ENCODE measurements at places on chromosomes 6 and 20.
A peak's percentile ranks its signal among the peaks of the same experiment; 100 is the strongest.

- no peak for DNase-seq
Measured at GRCh38 chr6:87146363-87146762, 9.0 kb upstream of the ZNF292 start.

- no peak for DNase-seq
Measured at GRCh38 chr20:722822-723644, 45.3 kb downstream of the SLC52A3 start.

GRCh38 chr6:129576456-129576855 is 133.5 kb downstream of the ARHGAP18 start:
- DNase-seq, result no peak

DNA sequence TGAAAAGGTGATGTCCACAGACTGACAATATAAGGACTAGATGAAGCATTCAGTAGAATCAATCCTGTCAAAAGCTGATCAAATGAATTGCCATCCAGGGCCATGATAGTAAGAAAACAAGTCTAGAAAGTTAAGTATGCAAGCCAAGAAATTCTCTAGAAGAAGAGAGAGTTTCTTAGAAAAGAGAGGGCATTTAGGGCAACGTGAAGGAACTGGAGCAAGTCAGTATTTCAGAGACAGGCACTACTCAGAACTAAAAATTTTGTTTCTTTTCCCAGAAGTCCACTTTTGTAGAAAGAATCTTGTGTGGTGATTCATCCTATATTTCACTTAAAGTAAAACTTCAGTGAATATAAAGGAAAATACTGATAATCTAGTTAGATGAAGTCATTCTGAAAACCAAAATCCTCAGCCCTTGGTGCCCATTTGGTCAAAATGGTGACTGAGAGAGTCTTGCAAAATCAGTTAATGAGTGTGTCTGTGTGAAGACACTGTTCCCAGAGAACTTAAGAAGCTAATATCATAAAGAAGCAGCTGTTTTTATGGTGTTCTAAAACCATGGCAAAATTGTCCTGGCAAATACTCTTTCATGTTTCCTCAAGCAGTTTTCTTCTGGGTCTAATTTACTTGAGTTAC is 82.2 kb downstream of the COL19A1 start:
- DNase-seq, result no peak

DNA sequence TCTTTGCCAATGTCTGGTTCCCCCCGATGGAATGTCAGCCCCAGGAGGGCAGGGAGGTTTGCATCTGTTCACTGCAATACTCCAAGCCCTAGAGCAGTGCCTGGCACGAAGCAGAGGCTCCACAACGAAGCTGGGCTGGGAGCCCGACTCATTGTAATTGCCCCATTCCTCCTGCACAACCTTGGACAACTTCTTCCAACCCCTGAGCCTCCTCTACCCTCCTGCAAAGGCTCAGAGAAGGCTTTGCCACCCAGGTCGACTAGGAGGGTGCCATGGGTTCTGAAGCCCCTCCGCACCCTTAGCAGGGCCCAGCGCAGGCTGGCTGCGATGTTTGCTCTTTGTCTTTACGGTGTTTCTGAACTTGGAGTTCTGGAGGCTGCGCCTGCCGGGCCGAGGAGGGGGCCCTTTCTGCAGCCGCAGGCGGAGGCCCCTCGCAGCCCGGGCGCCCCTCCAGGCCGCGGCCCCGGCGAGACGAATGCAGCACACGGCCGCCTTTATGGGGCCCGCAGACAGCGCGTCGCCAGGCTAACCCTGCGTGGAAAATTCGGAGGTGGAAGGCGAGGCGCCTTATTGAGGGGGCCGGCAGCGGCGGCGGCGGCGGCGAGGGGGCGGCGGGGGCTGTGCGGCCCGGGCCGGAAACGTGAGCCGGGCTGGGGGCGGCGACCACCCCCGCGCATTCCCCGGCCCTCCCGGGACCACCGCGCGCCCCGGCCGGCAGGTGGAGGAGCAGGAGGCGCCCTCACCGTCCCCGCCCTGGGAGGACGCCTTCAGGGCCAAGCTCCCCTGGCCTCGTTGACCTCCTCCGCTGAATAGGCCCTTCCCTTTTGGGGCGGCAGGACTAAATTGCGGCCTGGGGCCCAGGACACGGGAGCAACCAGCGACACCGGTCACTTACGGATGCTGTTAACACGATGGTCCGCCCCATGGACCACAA is 27.0 kb downstream of the SNAI1 start:
- DNase-seq, result no peak

GRCh38 chr6:65350530-65350929 is 356.5 kb downstream of the EYS start:
- no peak for DNase-seq

DNA sequence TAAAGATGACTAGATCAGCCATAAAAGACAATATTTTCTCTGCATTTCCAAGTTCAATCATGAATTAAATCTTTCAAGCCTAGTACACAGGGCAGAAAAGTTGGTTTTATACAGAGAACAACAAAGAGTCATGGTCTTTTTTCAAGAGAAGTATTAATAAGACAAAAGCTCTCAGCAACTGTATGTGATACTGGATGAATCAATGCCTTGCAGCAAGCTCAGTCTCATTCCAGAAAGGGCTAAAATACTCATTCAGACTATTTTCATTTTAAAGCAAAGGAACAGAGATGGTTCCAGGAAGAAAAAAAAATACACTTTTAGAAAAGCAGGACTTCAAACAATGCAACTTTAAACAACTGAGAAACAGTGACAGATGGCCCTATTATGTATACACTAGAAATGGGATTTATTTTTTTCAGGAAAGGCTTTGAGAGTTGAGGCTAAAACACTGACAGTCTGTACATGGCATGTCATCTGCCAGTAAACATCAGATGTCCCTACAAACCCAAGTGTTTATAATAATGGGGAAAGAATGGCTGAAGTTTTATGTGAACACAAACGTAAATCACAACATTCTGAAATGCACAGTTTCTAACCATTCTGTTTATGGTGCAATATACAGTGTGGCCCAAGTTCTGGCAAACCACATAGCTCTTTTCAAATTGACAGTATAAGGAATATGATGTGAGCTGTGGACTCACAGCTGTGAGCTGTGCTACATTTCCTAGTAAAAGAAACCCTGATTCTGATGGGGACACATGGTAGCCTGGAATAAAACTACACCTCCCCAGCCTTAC is 114.3 kb upstream of the DST start:
- no peak for DNase-seq

DNA sequence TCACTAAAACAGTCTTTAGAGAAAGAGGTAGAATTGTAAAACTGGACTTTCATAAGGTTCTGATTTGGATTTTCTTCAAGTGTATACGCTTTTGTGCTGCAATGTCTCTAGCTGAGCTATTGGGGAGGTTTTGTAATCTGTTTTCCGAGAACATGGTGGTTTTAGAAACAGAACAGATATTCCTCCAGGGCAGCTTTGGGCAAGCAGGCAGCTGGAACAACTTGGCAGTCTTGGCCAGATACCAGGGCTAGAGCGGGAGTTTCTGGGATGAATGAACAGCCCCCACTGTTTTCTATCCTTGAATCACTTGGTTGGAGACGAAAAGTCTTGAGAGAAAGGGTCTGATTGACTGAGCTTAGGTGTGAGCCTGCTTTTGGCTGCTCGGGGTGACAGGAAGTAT is 17.1 kb upstream of the ARMC2 start:
- no peak for DNase-seq

DNA sequence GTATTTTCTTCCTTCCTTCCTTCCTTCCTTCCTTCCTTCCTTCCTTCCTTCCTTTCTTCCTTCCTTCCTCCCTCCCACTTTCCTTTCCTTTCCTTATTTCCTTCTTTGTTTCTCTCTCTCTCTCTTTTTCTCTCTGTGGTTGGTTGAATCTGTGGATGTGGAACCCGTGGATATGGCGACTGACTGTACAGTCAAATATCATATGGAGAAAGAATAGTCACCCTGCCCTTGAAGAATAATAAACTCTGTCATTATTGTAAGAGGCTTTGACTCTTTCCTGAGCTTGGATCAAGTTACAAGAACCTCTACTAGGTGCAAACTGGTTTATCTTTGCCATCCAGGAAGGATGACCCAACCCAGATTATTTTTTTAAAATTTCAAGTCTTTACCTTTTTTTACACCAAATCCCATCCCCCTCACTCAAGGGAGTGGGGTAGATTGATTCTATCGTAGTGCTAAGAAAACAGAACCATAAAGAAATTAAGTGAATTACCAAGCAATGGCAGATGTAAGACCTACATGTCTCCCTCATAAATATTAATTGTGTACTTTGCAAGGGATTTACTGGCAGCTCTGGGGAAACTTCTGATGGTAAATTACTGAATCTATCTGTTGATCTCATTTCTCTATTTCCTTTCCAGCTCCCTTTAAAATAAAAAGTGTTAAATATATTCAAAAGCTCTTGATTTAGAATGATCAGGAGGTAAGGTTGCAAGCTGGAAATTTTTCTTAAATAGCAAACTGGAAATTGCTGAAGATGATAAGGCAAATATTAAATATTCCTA is 667.5 kb downstream of the UTRN start:
- DNase-seq, result no peak

- DNase-seq, result no peak
Measured at GRCh38 chr6:136084403-136084802, 165.7 kb downstream of the MTFR2 start.

DNA sequence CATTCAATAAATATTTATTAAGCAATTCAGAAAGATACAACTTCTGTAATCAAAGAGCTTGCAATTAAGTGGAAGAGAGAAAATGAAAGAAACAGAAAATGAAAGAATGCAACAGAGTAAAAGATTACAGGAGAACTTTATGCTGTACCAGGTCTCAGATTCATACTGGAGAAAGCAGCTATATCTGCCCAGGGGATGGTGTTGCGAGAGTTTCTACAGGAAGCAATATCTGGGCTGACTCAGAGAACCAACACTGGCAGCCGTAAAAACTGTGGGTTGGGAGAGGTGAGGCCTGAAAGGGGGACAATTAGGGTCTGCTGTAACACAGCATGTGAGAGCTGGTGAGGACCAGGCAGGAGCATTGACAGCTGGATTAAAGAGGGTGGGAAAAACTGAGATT is 256.7 kb upstream of the TCF21 start:
- no peak for DNase-seq

DNA sequence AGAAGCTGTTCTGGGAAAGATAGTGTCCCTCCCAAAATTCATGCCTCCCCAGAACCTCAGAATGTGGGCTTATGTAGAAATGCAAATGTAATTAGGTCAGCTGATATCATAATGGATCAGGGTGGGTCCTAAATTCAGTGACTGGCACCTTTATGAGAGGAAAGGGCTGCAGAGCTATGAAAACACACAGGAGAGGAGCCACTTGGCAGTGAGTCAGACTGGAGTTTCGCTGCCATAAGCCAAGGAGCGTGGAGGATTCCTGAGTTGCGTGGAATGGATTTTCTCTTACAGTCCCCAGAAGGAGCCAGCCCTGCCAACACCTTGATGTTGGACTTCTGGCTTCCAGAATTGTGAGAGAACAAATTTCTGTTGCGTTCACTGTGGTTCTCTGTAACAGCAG is 249.8 kb upstream of the PMEPA1 start:
- DNase-seq, result no peak

DNA sequence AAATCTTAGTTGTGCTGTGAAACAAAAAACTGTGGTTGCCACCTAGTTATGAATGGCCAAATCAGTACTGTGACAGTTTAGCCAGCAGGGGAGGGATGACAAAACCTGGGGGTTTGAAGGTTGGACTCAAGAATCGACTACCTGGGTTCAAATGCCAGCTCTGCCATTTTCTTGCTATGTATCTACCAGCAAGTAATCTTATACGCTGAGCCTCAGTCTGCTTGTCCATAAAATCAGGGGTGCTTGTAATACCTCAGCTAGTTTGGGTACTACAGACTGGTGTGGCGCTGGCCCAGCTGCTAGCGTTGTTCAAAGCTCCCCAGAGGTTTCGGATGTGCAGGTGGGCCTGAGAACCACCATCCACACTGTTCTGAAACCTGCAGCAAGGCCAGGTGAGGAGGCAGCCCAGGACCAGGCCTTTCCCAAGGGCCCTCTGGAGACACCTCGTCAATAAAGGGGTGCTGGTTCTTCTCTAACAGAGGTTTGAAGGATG is 40.4 kb downstream of the TRAM2 start:
- no peak for DNase-seq

GRCh38 chr6:92026878-92027277 is 1392.5 kb downstream of the EPHA7 start:
- DNase-seq, result no peak

- no peak for DNase-seq
Measured at GRCh38 chr6:22380236-22380635, 83.4 kb upstream of the PRL start.

DNA sequence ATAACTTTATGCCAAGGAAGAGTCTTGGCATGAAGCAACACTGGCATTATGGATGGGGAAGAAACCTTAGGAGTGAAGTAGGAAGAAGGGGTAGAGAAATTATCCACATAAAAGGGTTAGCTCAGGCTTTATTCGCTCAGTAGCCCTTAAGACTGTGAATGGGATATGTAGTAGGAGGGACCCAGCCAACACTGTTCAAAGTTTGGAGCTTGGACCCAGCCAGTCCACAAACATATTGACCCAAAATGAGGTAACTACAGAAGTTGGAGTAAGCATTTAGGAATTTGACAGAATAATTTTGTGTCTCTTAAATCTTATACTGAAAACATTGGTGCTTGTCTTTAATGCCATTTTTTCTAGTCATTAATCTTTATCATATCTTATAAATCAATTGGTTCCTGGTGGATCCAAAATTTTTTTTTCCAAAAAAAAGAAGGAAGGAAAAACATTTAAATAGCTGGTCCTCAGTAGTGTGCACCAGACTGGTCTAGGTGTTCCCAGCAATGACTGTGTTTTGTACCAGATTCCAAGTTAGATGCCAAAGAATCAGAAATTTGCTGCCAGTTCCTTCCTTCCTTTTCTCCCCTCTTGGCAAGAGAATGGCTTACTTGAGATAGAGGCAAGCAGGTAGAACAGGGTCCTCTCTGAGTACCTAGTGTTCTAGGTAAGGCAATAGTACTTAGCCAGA is 451.8 kb upstream of the SOX4 start:
- no peak for DNase-seq

DNA sequence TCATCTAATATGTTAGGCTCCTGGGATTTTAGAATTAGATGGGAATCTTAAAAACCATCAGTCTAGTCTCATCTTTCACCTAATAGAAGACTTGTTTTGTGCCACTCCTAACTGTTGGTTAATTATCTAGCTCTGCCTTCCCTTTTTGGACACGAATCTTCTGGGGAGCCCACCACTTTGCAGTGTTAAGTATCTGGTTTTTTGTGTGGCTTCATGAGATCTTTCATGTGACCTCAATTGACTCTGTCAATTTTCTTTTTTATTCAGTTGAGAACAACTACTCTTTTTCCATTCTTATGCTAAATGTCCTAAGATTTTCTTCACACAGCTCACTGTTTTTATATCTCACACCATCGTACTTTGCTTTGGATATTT is 16.9 kb downstream of the TBPL1 start:
- DNase-seq, result no peak

- DNase-seq, result no peak
Measured at GRCh38 chr20:59309218-59309617, 8.8 kb downstream of the EDN3 start.

DNA sequence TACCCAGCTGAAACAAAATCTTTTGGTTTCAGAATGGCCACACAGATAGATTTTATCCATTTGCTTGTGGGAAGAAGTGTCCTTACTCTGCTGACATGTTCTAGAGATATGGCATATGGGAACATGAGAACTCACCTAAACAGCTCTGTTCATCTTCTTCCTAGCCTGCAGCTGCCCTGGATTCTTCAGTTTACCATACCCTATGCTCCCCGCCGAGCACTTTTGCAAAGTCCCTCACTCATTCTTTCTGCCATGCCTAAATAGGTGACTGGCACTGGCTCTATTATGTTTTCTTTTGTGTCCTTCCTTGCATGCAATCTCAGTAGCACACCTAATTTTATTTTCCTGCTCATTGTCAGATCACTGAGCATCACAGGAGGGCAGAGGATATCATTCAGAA is 293.7 kb upstream of the RSPO3 start:
- no peak for DNase-seq

- peak; percentile 72 for DNase-seq
Measured at GRCh38 chr6:14734052-14734415, 511.8 kb upstream of the JARID2 start.

All from hematopoietic multipotent progenitor cell treated with erythropoietin and hydrocortisone succinate and interleukin-3 and kit ligand, for 17 days (in vitro differentiated cells).